ENCODE measurements at places on chromosomes 13 and 19.

GRCh38 chr13:59495299-59495698, 668.4 kb downstream of the DIAPH3 start:
- no peak for DNase-seq

DNA sequence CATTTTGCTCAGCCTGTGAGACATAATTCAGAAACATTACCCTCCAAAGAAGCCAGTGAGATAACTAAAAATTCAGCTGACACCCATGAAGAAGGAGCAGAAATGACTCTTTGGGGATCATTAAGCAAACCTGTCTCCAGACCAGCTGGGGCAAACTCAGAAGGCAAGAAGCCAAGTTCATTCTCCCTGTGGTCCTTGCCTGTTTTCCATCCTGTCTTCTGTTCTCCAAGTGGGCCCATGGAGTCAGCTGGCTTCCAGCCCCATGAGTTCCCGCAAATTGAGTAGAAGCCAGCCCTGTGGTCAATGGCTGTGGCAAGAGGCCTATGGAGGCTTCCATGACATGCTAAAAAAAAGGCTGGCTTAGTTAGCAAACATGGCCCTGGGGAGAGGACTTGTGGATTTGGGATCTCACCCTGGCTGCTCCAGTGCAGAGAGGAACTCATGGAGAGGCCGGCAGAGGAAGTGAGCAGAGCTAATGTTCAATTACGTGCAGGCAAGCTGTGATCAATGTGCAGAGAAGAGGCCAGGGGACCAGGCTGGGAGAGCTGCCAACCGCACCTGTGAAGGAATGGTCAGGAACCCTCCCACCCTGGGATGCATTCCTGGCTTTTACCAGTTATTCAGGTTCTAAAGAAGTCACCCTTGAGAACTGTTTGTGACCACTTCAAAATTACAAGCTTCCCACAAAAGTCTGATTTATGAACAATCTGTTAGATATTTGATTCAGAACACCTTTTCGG, 229.1 kb downstream of the TSHZ3 start:
- DNase-seq, result no peak

GRCh38 chr13:44879452-44880058, 109.7 kb downstream of the NUFIP1 start:
- no peak for DNase-seq

- no peak for DNase-seq
These were observed 21.1 kb upstream of the ZNF766 start for GRCh38 chr19:52248241-52248640.

- no peak for DNase-seq
These were observed 74.3 kb upstream of the ZNF43 start for GRCh38 chr19:21910318-21910717.

DNA sequence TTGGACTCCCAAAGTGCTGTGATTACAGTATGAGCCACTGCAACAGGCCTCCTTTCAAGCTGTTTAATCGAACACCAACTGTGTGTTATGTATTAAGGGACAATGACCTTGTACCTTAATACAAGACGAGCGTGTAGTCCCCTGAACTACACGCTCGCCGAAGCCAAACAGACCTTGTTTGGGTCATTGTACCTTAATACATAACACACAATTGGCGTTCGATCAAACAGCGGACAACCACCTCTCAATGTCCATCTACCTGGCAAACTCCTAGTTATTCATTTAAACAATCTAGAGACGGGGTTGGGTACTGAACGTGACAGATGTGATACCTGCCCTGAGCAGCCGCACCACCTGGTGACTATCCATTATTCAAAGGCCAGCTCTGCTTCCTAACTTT, 1.3 kb downstream of the CHERP start:
- no peak for DNase-seq

GRCh38 chr13:110371550-110372465, 64.7 kb downstream of the COL4A2 start:
- no peak for DNase-seq

DNA sequence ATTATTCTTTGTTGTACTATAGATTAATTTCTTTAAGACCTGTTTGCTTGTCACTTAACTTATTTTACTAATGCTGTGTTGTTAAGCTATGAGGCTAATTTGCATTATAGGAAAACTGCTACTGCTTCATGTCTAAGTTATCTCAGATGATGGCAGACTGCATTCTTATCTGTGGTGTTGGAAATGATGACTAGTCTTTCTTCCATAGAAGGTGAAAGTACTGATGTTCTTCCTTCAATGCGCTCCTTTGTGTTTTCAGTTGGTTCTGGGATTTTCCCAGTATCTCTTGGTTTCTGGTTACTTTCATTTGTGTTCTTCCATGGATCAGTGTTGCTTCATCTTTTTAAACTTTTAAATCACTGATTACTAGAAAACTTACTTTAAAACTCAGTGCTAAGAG, 46.9 kb downstream of the TPP2 start:
- DNase-seq, result no peak

- DNase-seq, result no peak
These were observed 533 bp downstream of the ZNF544 start for GRCh38 chr19:58229255-58229639.

GRCh38 chr19:51439021-51439465, 19.2 kb downstream of the SIGLEC8 start:
- no peak for DNase-seq

DNA sequence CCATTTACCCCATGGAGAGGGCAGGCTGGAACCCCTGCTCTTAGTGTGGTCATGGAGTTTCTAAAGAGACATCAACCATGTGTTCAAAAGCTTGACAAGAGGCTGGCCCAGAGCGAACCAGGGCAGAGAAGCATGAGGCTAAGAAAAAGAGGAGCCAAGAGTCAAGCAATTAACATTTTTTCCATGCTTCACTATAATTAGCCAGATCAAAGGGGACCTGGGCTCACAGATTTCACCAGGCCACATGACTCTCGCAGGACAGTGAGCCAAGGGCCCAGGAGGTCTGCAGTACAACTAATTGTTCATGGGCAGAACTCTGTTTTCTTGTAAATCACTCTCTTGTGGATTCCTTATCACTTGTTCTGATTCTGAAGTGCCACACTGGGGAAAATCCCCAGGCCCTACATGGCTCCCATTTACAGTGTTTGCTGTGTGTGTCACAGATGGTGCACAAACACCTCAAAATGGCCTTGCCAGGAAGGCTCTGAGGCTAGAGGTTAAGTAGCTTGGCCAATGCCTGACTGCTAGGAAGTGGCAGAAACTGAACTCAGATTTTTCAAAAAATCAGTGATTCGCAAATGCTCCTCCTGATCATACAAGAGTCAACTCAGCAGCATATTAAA, 101.2 kb downstream of the LHFPL6 start:
- no peak for DNase-seq

GRCh38 chr13:74651121-74651520, 516.9 kb upstream of the KLF12 start:
- no peak for DNase-seq

GRCh38 chr13:33411312-33411711, 125.8 kb upstream of the STARD13 start:
- DNase-seq, result no peak

- no peak for DNase-seq
These were observed 6.8 kb downstream of the TRAPPC6A start for GRCh38 chr19:45171211-45171623.

DNA sequence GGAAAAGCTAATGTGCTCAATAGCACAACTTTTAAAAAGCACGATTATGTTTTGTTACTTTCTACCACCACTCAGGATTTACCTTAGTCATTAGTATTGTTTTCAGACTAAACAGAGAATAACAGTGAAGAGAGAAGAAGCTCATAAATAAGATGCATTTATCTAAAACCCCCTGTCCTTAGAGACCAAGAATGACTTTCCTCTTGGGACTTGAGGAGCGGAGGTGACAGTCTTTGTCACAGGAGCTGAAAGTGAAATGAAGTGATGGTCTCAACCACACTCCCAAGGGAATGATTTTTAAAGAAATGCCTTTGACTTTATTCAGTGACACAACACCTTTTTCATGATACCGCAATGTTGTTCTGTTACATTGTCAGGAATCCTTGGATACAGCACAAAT, 190.6 kb upstream of the NBEA start:
- DNase-seq, result no peak

DNA sequence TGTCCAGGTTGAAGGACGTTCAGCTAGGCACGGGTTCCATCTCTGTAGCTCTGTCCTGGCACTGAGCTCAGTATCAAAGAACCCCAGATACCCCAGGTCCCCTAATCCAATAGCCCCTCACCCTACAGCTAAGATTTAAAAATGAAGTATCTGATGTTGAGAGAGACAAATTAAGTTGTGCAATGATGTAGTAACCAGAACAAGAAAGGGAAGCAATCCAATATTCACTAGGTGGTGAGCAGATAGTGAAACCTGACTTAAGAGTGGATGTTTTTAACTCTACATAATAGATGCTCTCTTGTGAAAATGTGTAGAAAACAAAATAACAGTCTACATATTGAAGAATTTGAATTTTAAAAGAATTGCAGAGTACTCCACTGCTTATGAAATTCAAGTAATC, 1.8 kb downstream of the ACOD1 start:
- no peak for DNase-seq

- DNase-seq, result no peak
These were observed 171.9 kb downstream of the TBC1D4 start for GRCh38 chr13:75309981-75310580.

- no peak for DNase-seq
These were observed 152.8 kb downstream of the SHISA2 start for GRCh38 chr13:25898991-25899390.

DNA sequence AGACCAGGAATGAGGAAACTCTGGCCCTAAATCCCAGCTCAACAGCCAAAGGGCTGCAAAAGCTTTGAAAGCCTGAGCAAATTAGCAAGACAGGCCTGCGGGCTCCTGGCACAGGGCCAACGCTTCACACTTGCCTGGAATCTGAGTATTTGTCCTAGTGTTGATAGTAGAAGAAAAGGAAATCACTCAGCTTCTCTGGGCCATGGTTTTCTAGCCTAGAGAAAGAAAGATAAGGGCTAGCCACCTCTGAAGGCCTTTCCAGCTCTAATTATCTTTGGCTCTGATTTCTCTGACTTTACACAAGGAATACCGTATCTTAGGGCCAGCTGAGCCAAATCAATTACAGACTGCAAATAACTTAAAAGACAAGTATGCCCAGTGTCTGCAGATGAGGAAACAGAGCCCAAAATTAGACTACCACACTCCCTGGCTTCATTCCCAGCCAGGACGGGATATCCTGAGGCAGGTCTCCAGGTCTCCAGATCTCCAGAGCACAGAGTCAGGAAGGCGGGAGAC, 69.6 kb downstream of the STK24 start:
- DNase-seq, result no peak

DNA sequence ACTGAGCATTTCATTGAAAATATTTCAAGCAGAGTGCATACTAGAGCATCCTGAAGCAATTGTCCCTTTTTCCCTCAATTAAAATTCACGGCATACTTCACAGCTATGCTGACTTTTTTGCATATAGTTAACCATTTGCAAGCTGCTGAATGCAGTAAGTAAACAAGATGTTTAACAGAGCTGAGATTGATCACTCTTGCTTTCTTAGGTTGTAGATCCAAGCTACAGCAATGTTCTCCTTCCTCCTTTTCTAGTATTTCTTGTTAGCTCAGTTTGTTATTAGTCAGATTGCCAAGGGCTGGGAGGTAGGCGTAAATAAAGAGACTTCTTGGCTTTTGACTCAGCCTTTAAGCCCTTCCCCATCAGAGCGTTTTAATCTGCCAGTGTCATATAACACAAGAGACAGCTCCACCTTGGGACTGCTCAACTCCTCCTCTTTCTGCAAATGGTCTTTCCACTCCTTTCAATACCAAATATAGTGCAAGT, at the start of gene SLITRK6:
TSS of gene SLITRK6 (minus strand) at position 323 of the 486 bp plus-strand sequence. CDS start 2,911 bp downstream, outside the sequence.
- no peak for DNase-seq

DNA sequence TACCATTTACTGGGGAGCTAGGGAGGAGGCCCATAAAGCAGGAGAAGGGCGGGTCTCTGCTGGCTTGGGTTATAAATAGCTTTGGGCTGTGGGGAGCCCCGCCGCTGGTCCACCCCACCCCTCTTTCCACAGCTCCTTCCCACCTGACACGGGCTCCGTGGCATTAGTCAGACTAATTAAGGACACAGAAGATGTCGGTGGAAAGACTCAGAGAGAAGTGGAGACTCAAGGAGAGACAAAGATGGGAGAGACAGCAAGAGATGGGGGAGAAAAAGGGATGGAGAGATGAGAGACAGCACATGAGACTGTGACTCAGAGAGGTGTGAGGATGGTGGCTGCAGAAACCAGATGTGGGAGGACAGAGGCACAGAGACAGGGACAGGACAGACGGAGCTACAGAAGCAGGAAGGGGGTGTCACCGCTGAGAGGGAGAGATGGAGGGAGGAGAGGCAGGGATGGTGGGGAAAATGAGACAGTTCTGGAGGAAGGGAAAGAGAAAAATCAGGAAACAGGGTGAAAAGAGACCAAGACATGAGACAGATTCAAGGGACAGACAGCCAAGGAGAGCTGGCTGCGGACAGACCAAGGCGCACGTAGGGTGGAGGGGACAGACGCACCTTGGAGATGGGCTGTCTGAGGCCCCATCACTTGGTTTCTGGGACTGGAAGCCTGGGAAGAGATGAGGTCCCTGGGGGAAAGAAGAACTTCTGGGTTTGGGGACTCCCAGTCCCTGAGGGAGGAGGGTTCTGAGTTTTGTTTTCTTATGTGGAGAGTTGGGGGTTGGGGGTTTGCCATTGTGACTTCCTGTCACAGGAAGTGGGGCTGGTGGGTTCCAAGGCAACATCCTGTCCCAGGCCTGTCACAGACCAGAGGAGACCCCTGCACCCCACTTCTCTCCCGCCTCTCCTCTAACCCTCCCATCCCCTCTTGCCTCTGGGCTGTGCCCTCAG, 4.1 kb downstream of the ARHGEF1 start:
- DNase-seq, result no peak

- DNase-seq, result no peak
These were observed 701 bp downstream of the ZNF552 start for GRCh38 chr19:57813919-57814504.

DNA sequence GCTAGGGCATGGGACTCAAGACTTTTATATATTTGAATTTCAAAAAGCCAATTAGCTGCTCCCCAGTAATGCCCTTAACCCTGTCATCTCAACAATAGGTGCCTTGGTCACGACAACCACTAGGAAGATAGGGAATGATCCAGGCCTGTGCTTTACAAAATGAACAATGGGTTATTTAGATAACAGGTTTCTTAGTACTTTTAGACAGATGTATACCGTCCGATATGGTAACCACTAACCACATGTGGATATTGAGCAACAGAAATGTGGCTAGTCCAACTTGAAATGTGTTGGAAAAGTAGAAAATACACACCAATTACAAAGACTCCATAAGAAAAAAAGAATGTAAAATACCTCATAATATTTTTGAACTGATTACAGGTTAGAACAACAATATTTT, 201.2 kb downstream of the LHFPL6 start:
- DNase-seq, result no peak

- no peak for DNase-seq
These were observed 550 bp downstream of the CERS4 start for GRCh38 chr19:8209462-8210378.

- DNase-seq, result no peak
These were observed 130.8 kb downstream of the KL start for GRCh38 chr13:33146843-33147611.

GRCh38 chr19:46697204-46697960, 19.5 kb downstream of the PRKD2 start:
- no peak for DNase-seq

- DNase-seq, result no peak
These were observed 57.5 kb downstream of the SERP2 start for GRCh38 chr13:44431150-44431549.

Data from esophagus squamous epithelium (tissue), 5 donors.